CD4-positive, alpha-beta T cell treated with Interleukin-12 subunit alpha and Interleukin-12 subunit beta, for 1 hour (primary cell): ENCODE measurements at places on chromosomes 5 and 9.
A peak's percentile ranks its signal among the peaks of the same experiment; 100 is the strongest.

DNA sequence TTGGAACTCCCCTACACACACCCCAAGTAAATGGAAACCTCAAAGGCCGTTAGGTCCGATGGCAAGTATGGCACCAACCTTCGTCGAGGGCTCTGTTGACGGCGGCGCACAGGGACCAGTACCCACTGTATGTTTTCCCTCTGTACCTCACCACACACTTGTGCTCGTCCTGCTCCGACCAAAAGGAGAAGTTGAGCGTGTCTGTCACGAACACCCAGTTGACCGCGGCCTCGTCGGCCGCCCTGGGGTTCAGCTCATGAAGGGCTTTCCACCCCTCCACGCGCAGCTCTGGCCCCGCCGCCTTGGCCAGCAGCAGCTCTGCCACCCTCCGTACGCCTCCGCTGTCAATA lies 24.0 kb downstream of the HNRNPK start:
- DNase-seq, result peak; percentile 22

- no peak for DNase-seq
Measured at GRCh38 chr9:86836797-86837196, 110.5 kb downstream of the GAS1 start.

DNA sequence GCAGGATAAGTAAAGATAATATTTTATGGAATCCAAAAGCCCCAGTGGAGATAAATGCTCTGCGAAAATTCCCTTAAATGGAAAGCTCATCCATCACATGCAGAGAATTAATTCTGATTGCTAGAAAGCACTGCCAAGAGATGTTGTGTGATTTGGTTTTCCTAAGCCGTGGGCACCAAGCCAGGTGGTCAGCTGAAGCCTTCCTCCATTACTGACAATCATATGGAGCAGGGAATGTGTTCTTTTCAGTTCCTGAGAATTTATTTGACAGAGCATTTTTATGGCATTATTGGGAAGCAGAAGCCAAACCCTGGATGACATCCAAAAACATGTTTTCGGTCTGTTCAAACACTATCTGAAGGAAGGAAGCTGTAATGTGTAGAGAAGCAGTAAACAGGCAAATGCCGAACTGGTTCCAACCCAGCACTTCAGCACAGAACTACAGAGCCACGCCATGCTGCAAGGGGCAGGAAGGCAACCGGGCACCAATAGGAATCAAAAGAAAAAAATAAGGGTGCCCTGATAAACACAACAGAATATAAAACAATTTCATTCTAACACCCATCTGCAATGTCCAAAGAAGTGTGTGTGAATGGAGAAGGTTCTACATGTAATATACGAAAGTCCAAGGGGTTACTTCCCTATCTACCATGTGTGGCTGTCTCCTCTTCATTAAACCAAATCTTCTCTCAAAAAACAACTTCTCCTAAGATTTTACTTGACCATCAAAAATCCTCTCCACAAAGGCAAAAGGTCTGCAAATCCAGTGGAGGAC lies 12.3 kb downstream of the ARSB start:
- DNase-seq, result no peak

- no peak for DNase-seq
Measured at GRCh38 chr9:126374366-126374781, 47.7 kb downstream of the MVB12B start.

- no peak for DNase-seq
Measured at GRCh38 chr9:22975951-22976350, 529.3 kb downstream of the DMRTA1 start.

DNA sequence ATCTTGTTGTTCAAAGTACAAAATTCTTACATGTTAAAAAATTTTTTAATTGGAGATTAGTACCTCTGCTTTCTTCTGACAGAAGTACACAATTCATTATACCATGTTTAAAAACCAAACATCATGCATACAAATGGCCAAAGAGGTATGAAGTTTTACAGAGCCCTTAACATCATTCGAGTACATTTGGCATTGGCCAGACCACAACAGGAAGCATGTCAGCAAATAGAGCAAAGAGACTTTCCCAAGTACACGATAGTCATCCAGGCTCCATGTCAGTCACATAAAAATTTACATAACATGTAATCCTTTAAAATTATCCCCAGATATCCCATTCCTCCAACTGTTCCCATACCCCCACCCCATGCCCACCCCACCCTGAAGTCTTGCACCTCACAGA lies 22.5 kb downstream of the HMGCS1 start:
- DNase-seq, result no peak

DNA sequence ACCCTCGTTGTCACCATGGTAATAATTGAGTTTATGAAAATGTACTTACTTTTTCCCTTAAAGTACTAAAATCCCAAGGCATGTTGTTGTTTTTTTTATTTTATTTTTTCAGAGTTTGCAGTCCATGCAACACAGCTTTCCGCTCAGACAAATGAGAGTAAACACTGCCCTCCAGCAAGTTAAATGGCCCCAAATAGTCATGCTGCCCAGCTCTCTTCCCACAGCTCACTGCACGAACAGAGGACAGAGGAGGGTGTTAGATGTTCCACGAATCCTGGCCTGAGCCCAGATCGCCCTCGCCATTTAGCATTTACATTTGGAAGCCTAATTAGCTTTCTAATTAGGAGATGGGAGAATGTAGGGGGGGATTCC lies 1.9 kb downstream of the NIM1K start:
- DNase-seq, result no peak

DNA sequence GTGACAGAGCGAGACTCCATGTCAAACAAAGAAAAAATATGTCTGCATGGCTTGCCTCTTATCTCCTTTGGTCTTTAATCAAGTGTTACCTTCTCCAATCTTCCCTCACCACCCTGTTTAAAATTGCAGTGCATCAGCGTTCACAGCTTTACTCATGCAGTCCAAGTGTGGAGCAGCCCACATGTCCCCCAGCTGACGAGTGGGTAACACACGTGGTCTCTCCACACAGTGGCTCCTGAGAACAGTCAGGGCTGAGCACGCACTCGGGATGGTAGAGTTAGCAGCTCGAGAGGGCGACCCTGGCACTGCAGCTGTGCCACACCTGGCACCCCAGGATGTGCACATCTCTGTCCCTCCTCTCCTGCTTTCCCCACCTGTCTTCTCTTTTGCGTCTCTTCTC lies 25.9 kb upstream of the CFAP157 start:
- no peak for DNase-seq

DNA sequence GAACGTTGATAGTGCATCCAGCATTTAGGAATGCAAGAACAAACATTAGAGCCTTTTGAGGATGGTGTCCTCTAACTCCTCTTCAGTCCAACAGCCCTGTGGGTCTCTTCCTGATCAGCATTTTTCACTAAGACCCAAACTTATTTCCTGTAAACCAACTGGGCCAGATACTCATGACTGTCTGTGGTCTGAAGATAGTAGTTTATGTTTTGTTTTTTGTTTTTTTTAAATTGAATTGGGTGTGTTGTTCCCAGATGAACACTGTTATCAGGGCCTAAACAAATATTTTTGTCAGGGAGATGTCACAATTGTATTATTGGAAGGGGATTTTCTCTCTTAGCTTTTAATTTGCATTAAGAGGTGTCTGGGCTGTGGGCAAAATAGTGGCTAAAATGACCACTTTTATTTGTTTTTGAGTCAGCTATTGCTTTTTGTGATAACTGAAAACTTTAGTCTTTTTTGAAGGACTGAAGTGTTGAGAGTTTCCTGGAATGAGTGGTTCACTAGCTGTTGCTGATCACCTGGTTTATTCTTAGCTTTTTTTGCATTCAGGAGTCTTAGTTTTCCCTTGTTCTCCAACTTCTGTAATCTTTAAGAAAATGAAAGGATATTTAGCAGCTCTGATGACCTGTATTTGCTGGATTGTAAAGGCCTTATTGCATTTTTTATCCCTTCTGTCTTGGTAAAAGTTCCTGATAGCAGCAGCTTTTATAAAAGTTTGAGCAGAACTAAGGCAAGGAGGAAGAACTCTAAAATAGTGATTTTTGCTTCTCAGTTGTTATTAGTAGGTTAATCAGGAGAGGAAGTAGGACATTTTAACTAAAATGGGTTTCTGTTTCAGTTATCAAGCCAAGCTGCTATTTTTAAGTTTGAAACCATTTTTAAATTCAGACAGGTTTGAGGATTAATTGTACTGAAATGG lies 5.5 kb downstream of the MAN2A1 start:
- DNase-seq, result no peak

GRCh38 chr5:56827049-56827448 lies 11.7 kb downstream of the MAP3K1 start:
- no peak for DNase-seq

GRCh38 chr5:145244251-145244650 lies 590.9 kb downstream of the PRELID2 start:
- no peak for DNase-seq

- DNase-seq, result no peak
Measured at GRCh38 chr5:180233729-180234128, 24.7 kb upstream of the RASGEF1C start.

DNA sequence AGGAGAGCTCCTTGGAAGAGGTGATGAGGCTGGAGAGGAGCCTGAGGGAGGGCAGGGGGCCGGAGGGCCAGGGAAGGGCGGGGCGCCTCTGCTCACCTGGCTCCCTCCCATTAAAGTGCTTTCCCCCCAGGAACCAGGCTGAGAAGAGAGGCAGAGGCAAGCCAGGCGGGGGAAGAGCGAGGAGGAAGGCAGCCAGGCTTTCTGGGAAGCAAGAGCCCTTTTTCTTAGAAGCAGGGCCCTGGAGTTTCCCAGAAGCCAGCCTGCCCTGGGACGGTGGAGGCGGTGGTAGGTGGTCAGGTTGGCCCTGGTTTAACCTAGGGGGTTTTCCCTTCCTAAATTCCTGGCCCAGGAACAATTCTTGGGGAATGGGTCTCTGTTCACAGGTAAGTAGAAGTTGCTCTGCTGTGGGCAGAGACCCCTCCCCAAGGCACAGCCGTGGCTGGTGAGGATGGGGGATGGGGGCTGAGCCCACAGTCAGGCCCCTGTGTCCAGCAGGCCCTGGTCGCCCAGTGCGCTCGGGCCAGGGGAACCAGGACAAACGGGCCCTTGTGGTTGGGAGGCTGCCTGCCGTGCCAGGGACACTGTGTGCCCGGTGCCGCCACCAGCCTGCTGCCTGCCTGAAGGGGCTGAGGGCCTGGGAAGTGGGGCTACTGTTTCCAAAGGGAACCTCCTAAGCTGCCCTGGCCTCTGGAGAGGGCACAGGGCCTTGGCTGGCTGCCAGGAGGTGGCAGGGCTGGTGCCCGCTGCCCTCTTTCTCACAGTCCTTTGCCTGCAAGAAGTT lies 16.6 kb upstream of the RALGDS start:
- peak; percentile 36 for DNase-seq

GRCh38 chr5:75040973-75041372 lies 11.4 kb downstream of the GCNT4 start:
- DNase-seq, result no peak

GRCh38 chr9:138077126-138077525 lies 199.5 kb downstream of the CACNA1B start:
- no peak for DNase-seq

GRCh38 chr9:114085387-114085789 lies 7.3 kb upstream of the AMBP start:
- no peak for DNase-seq

- no peak for DNase-seq
Measured at GRCh38 chr9:110357505-110357904, 19.8 kb upstream of the TXNDC8 start.

DNA sequence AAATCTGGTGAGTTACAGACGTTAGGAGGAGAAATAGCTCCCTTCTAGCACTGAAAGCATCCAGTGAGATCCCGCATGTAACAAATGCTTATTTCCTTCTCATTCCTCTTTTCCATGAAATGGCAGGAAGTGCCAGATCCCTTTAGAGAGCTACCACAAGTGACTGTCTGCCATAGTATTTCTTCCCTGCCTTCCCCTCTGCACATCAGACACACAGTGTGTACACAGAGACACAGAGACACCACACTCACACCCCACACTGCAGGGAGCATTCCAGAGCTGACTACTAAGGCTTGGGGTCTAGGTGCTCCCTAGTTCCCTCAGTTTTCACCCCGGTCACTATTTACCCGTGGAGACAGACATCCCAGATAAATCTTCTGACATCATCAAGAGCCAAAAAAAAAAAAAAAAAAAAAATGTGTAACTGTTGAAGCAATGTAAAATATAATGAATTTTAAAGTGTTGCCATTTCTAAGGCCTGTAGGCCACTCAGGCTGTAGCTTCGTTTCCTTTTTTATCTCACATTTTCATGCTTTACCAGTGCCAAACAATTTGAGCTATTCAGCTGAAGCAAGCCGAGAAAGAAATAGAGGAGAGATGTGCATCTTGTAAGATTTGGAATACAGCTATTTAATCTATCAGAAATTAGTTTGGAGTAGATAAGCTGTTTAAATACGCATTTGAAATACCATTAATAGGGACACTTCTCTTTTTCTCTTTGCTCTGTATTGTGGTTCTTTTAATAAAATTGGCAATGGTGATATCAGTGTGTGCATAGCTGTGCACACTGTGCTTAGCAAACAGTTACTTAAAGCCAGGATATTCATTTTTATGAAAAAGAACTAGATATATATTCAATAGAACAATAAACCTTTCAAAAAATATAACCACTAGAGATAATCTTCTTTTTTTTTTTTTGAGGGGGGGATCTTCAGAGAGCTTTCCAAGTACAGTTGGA lies 405.5 kb downstream of the PDE4D start:
- no peak for DNase-seq

- DNase-seq, result no peak
Measured at GRCh38 chr5:37640088-37640487, 199.8 kb downstream of the GDNF start.

DNA sequence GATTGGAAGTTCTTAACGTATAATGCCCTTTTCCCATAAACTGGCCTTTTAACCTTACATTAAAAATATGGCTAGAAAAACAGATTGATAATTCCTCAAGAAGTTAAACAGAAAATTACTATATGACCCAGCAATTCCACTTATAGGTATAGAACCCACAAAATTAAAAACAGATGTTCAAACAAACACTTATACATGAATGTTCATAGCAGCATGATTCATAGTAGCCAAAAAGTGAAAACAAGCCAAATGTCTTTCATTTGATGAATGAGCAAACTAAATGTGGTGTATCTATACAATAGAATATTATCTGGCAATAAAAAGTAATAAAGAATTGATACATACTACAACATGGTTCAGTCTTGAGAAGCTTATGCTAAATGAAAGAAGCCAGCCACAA lies 35.5 kb downstream of the POU5F2 start:
- no peak for DNase-seq

DNA sequence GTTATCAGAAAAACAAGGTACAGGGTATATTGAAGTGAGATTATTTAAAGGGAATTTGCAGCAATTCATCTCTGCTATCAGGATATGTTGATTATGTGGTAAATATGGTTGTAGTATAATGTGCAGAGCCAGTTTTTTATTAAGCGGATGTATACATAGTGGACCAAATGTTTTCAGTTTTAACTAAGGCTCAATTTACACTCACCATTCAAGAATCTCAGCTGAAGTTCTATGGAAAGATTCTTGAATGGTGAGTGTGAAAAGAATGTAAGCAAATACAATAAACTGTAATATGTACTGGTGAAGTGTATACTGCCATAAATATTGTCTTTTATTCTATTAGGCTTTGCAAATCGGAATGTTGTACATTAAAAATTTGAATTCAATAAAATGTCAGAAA lies 895.9 kb upstream of the CDH10 start:
- DNase-seq, result no peak

DNA sequence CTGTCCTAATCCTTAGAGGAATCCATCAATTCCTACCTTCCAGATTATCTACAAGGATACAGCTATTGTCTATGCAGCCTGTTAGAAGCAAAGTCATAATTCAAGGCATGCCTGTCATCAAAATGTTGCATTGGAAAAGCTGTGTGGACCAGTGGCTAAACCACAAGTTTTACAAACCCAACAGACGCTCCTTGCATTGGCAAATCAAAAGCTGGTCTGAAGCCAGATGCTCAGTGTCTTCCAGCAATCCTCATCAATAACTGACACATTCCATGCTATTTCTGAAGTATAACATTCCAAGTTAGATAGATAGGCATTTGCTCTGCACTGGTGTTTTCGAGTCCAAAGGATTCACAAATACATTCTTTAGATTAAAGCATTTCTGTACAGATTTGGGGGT lies 213.6 kb downstream of the EBF1 start:
- DNase-seq, result no peak
